Natural killer cell treated with Interleukin-12 subunit alpha and Interleukin-12 subunit beta and Interleukin-15 and Interleukin-18, amount 100 ng/mL, for 72 hours (primary cell): ENCODE measurements at places on chromosomes 12 and 14.

DNA sequence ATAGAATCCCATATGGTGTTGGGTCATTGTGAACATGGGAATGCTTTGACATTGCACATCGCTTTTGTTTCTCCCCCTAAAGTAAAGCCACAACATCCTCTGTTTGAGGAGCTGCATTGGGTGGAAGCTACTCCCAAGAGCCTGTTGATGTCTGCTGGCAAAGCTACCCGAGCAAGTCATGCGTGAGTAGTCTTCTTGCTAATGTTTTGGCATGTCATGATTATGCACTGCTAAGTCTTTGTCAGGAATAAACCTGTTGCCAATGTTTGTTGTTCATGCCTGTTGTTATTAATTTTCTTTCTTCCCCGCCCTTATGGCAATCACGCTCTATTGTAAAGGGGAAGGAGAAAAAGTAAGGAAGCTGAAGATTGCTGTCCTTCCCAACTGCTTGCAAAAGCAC lies 97.3 kb downstream of the EXOC5 start:
- DNase-seq: no peak

DNA sequence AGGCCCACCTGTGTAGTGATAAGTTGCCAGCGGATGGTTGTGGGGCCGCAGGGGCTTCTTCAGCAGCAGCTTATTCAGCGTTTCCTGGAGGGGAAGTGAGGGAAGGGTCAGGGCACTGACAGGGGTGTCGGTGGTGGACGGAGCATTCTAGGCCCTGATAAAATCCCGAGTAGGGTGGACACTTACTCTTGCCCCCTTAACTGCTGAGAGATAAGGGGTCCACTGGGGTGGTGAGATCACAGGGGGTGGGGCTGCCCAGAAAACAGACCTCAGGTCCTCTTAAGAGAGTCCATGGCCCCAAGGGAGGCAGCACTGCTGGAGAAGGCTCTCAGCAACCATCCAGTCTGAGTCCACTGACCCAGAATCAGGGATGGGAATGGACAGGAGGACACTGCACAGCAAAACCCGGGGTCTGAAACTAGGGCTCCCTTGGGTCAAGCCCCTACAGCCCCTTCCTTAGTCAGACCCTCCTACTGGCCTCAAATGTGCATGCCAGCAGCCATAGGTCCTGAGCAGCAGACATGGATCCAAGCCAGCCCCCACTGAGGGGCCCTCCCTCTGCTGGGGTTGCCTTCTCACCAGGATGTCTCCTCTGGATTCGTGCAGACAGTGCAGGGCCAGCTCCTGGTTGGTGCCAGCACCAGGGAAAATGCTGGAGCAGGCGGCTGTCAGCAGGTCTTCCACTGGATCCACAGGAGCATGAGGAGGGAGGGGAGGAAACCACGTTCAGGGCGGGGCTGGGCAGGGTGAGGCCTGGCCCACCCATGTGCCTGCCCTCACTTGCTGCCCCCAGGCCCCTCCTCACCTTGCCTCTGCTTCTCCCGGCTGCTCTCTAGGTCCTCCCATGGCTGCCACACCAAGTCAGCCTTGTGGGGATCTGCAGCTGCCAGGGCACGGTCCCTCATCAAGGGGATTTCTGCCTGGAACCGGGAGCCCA lies 12.1 kb upstream of the PNMA1 start:
- DNase-seq: no peak

GRCh38 chr12:63826006-63826585 lies 18.4 kb upstream of the SRGAP1 start:
- no peak for DNase-seq

GRCh38 chr12:104414581-104415341 lies 42.0 kb upstream of the CHST11 start:
- DNase-seq: no peak

GRCh38 chr12:124497039-124497438 lies 70.4 kb downstream of the NCOR2 start:
- no peak for DNase-seq

DNA sequence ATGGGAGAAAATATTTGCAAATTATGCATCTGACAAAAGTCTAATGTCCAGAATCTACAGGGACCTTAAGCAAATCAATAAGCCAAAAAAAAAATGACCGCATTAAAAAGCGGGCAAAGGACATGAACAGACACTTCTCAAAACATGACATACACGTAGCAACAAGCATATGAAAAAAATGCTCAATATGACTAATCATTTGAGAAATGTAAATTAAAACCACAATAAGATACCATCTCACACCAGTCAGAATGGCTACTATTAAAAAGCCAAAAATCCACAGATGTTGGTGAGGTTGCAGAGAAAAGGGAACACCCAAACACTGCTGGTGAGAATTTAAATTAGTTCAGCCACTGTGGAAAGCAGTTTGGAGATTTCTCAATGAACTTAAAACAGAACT lies 16.1 kb downstream of the PAWR start:
- DNase-seq: no peak

DNA sequence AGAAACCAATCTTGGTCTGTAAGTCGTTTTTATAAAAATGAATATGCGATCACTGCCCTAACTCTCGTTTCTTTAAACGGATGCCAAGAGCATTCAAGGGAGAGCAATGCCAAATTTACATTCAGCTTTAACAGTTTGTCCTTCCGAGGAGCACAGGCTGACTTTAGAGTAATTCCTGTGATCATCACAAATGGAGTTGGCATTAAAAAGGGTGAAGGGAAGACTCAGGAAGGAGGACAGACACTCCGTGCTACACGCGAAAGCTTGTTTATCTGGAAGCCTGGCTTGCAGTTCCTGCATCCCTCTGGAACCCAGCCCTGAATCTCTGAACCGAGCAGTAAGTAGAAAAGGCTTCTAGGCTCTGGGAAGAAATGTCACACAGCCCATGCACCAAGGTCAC lies 78.4 kb downstream of the PAPOLA start:
- DNase-seq: no peak

DNA sequence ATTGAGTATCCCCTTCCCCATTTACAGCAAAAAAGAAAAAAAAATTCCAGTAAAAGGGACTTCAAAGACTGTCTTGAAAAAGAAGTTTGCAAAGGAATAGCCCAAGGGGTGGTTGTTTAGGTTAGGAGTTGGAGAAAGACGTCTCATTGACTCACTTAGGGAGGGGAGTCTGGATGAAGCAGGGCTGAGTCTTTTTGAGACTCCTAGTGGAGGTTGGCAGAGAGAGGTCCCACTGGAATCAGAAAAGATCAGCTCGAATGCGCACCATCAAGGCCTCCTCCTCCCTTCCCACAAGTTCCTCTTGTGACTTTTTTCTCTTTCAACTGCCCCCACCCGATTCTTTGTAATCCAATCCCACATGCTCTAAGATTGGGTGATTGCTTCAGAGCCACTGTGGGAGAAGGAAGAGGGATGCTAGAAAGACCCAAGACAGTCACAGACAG lies 1.9 kb downstream of the ARHGEF40 start:
- no peak for DNase-seq

GRCh38 chr14:98886982-98887381 lies 385.0 kb downstream of the BCL11B start:
- no peak for DNase-seq

- no peak for DNase-seq
Observed at GRCh38 chr12:6053541-6053940, 70.9 kb downstream of the VWF start.

GRCh38 chr12:89470741-89471509 lies 53.7 kb downstream of the GALNT4 start:
- DNase-seq: no peak
